Type B pancreatic cell (in vitro differentiated cells): ENCODE measurements at places on chromosomes 16 and 17.

GRCh38 chr17:146983-147761 is 9.8 kb downstream of the SCGB1C2 start:
- no peak overlapping the region for H3K4me3 ChIP-seq
- DNase-seq = peak; percentile 67
- H3K4me1 ChIP-seq = no peaks in the 10 kb centered on the region
- H3K27ac ChIP-seq = no peak overlapping the region
- no peaks in the 10 kb centered on the region for H3K36me3 ChIP-seq
- H3K27me3 ChIP-seq = peaks cover 6% of the 10 kb centered on the region

- H3K27ac ChIP-seq = no peak overlapping the region
- DNase-seq = no peak
- H3K36me3 ChIP-seq = peaks cover 23% of the 10 kb centered on the region
- peaks cover 8% of the 10 kb centered on the region for H3K4me1 ChIP-seq
These were observed 23.0 kb downstream of the CARHSP1 start for GRCh38 chr16:8845699-8846298.

GRCh38 chr17:34485999-34486398 is 93.4 kb upstream of the TMEM132E start:
- no peaks in the 10 kb centered on the region for H3K4me1 ChIP-seq
- no peak for DNase-seq
- H3K36me3 ChIP-seq = no peaks in the 10 kb centered on the region
- peaks cover 63% of the 10 kb centered on the region for H3K27me3 ChIP-seq
- H3K27ac ChIP-seq = no peak overlapping the region

DNA sequence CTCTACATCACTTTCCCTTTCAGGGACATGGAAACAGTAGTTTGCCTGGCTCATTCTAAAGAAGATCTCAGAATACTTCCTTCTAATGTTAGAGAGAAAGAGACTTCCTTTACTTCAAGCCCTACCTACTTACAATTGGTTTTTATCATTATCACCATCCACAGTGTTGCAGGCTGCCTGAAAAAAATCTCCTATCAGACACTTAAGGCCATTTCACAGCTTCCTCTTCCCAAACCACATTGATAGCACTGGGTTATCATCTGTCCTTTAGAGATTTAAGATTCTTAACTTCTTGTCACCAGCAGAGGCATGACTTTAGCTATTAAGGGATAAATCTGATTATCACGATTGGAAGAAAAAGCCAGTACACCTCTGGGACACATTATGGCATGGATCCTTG is 178.5 kb upstream of the TBX2 start:
- no peaks in the 10 kb centered on the region for H3K27me3 ChIP-seq
- peaks cover 32% of the 10 kb centered on the region for H3K4me1 ChIP-seq
- H3K27ac ChIP-seq = no peak overlapping the region
- no peak overlapping the region for H3K4me3 ChIP-seq
- no peaks in the 10 kb centered on the region for H3K36me3 ChIP-seq

DNA sequence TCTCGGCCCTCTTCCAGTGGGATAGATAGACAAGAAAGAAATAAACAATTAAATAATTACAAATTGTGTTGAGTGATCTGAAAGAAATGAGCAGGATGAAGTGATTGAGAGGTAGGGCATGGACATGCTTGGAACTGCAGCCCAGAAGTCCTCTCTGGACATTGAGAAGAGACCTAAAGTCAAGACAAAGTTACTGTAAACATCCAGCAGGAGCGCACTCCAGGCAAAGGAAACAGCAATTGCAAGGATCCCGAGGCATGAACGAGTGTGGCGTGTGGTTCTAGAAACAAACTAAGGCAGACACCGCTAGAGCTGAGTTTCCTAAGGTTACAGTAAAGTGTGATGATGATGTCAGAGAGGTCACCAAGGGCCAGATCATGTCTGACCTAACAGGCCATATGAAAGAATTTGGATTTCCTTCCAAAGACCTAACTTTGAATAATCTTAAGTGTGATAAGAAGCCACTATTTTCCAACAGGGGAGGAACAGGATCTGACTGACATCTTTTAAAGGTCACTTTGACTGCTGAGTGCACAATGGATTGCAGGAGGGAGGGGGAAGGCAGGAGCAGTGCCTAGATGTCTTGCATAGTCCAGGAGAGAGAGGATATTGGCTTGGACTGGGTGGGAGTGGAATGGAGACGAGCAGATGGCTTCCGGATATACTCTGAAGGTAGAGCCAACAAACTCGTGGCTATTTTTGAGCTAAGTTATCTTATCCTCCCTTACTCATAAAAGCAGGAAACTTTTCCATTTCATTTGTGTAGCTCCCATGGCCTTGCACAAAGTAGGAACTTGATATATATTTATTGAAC is 19.0 kb downstream of the ABCC12 start:
- no peaks in the 10 kb centered on the region for H3K36me3 ChIP-seq
- H3K4me1 ChIP-seq = peaks cover 11% of the 10 kb centered on the region
- no peak overlapping the region for H3K4me3 ChIP-seq
